CD4-positive, alpha-beta T cell treated with Interferon gamma for 1 hour (primary cell): ENCODE measurements at places on chromosomes 7 and 10.

GRCh38 chr10:117662751-117663540 lies 120.4 kb downstream of the EMX2 start:
- DNase-seq, result no peak

DNA sequence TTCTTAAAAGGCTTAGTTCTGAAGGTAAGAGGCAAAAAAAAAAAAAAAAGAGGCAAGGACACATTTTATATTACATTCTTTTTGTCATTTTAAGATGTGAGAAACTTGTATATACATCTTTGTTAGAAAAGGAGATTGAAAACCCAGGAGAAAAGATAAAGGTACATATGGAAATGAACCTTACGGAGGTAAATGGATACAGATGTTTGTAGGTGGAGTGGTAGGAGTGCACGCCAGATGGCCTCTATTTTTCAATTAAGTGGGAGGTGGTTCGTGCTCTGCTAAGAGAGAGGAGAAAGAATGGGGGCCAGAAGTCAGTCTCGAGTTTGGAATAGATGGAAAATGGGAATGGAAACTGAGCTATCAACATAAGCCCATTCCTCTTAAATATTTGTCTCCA lies 622.5 kb upstream of the GHITM start:
- DNase-seq, result no peak

- DNase-seq, result no peak
These were observed 27.3 kb downstream of the DIP2C start for GRCh38 chr10:662223-662605.

GRCh38 chr10:14580671-14581332 lies 193.9 kb downstream of the FAM107B start:
- DNase-seq, result no peak

DNA sequence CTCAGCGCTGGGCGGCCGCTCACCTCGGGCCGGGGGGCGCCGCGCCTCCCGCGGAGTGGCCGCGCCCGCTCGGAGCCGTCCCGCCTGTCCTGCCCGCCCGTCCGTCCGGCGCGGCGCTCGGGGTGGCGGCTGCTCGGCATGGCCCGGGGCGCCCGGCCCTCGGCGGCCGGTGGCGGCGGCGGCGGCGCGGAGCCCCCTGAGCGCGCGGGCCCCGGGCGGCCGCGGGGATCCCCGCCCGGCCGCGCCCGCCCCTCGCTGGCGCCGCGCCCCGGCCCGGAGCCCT lies 338 bp downstream of the SDK1 start:
- no peak for DNase-seq

DNA sequence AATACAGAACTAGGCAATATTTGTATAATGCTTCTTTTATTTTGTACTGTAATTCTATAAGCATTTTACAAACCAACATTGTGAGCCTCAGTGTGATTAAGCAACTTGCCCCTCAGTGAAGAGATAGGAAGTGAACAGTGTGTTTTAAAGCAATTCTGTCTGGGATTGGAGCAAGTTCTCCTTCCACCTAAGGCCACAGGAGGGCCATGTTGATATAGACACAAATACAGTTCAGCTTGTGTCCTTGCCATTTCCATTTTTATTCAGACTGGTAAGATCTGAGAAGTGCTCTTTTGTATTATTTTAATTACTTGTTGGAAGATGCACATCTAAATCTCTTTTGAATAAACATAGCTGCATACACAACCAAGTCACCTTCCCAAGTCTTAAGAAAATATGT lies 416.3 kb upstream of the COBL start:
- DNase-seq, result no peak

- no peak for DNase-seq
These were observed 126.4 kb upstream of the SDK1 start for GRCh38 chr7:3174515-3175284.

DNA sequence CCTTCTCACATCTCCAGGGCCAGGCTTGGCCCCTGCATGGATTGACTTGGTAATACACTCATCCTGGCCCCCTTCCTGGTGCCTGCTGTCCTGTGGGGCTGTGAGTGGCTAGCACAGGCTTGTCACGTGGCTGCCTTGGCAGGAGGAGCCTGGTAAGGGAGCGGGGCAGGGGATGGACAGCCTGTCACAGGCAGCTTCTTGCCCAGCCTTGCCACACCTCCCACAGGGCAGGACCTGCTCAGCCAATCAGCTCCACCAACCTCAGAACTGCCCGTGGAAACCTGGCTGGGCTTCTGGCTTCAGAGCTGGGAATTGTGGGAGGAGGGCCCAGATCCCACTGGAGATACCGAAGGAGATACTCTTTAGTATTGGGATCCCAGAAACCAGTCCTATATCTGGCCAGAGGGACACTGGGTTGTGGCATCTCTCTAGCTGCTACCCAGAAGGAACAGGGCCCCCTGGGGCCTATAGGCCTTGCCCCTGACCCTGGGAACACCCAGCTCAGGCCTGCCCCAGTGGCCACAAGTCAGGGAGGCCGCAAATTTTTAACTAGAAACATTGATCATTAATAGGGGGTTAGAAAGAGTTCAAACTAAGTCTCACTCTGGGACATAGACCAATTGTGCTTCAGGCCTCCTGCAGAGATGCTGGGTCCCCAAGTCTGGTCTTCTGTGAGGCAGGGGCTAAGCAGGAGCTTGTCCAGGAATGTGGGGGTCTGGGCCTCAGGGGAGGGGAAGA lies at the start of gene HOGA1:
Gene HOGA1, plus strand, starts transcription at position 330 of the 738 bp plus-strand sequence. Its CDS starts 315 bp downstream, at position 645.
- DNase-seq, result no peak

DNA sequence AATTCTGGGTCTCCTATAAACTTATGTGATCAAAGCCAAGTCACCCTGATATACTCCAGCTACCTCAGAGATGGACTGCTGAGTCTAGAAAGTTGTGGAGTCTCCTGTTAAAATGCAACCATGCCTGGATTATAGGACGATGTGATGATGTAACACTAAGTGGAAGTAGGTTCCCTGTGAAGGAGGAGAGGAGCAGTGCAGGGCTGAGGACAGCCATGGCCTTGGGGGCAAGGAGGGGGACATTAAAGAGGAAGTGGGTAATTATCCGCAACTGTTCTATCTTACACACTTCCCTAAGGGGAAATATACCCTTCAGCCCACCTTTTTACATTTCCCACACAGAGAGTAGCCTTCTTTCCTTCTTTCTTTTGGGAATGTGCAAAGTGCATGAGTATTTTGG lies 63.8 kb downstream of the MTPN start:
- DNase-seq, result no peak

GRCh38 chr10:29895456-29895855 lies 163.9 kb downstream of the JCAD start:
- no peak for DNase-seq
